ENCODE measurements at places on chromosomes 5 and 9.

- no peak for DNase-seq
Measured at GRCh38 chr5:149274939-149275338, 3.3 kb downstream of the AFAP1L1 start.

- DNase-seq = no peak
Measured at GRCh38 chr9:101428909-101429308, 6.7 kb downstream of the ALDOB start.

DNA sequence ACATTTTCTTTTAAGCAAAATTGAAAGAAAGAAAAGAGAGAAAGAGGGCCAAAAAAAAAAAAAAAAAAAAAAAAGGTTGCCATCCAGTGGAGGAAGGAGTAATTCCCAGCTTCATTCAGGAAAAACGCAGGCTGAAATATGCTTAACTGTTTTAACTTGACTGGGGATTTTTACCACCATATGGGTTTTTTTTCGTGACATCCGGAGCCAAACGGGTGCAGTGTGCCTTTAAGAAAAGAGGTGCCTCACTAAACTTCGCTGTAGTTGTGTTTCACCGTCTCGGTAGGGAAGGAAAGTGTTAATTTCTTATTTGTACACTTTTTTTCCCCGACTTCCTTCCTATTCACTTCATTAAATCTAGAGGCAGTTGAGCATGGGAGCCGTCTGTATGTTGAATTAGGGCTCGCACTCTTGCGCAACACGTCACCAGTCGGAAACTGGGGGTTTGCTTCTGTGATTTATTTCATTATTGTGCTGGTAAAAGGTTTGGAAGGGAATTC is 143.0 kb downstream of the SMARCA2 start:
- DNase-seq = no peak

DNA sequence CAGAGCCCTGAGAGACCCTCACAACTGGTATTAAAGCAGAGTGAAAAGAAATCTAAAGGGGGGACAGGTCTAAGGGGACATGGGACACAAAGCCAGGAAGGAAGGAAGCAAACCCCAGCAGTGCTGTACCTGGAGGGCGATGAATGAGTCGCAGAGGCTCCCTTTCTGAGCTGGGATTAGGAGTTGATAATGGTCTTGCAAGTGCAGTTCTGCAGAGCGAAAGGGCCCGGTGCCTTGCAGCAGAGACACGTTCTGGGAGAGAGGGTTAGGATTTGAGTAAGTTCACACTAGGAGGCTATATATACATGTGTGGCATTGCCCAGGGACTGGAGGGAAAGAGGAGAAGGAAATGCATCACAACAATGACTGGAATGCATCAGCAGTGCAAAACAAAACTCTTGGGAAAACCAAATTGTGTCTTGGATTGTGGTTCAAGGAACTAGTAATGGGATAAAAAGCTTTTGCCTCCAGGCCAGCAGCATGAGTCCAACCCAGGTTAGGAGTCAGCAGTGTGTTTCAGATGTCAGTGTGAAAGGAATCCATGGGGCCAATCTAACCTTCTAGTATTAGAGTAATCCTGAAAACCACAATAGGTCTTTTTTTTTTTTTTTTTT is 38.8 kb upstream of the LIFR start:
- no peak for DNase-seq

Measured in hypothalamus (tissue), 51 donors.